Activated T-helper 1 cell treated with anti-CD3 and anti-CD28 coated beads, Interleukin-2, amount 50 U/mL, for 16 hours (primary cell): ENCODE measurements at places on chromosomes 12 and 14.

- no peak for DNase-seq
Measured at GRCh38 chr12:39440781-39441180, 2.1 kb downstream of the KIF21A start.

DNA sequence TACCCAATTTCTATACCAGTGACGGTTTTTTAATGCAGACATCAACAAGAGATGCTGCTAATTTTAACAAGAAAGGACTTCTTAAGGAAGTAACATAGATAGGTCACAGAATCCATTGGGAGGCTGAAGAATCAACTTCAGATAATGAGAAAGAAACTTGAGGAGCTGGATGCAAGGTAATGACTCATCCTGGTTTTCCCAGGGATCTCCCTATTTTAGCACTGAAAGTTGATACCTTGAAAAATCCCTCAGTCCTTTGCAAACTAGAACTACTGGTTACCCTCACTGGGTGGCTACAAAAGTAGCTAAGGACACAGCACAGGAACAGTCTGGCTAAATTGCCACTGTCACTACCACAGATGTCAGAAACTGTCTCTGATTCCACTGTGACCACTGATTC, 561.9 kb downstream of the FLRT2 start:
- DNase-seq, result no peak

- no peak for DNase-seq
Measured at GRCh38 chr14:65904988-65905387, 492.5 kb downstream of the FUT8 start.

- DNase-seq, result no peak
Measured at GRCh38 chr12:12986775-12987331, 13.2 kb downstream of the HEBP1 start.

GRCh38 chr12:122064780-122065588, 13.6 kb upstream of the MLXIP start:
- no peak for DNase-seq

- no peak for DNase-seq
Measured at GRCh38 chr14:89493877-89494634, 77.0 kb upstream of the FOXN3 start.

GRCh38 chr14:22452330-22452729, 136.7 kb downstream of the DAD1 start:
- no peak for DNase-seq
